ENCODE measurements at places on chromosomes 4 and X. TPM values are rescaled to one million over a fixed set of nuclear protein-coding genes. Genes with fewer than 3 reads are reported as not detected.

OPRPN gene
- total RNA-seq = not detected

DGAT2L6 gene
- total RNA-seq = not detected

NDNF gene
- total RNA-seq = 0.17 TPM

EVC2 gene
- total RNA-seq = 0.84 TPM

PSAPL1 gene
- not detected for total RNA-seq

AREG gene
- total RNA-seq = not detected

PFKFB1 gene
- 19.2 TPM for total RNA-seq

FREM3 gene
- not detected for total RNA-seq

GYG2 gene
- total RNA-seq = 32.6 TPM

TMSB15A gene
- total RNA-seq = not detected

DMRTC1B gene
- 0.19 TPM for total RNA-seq

C4orf36 gene
- total RNA-seq = not detected

VSIG4 gene
- 35.5 TPM for total RNA-seq

MGAT4D gene
- total RNA-seq = not detected

RAB41 gene
- not detected for total RNA-seq

DOK7 gene
- total RNA-seq = 0.23 TPM

NOCT gene
- 5.6 TPM for total RNA-seq

PABPC1L2B gene
- total RNA-seq = not detected

FAT1 gene
- total RNA-seq = 48.0 TPM

MAGEA4 gene
- not detected for total RNA-seq

CT47A1 gene
- not detected for total RNA-seq
